ENCODE measurements at places on chromosomes 2 and 18. TPM values are rescaled to one million over a fixed set of nuclear protein-coding genes. Genes with fewer than 3 reads are reported as not detected.

The LONRF2 gene
- total RNA-seq = 0.84 TPM

The CD8A gene
- total RNA-seq = not detected

The AAK1 gene
- total RNA-seq = 34.7 TPM

The CCDC141 gene
- 118 TPM for total RNA-seq

The FSHR gene
- 6.5 TPM for total RNA-seq

The MC4R gene
- not detected for total RNA-seq

The ZNF396 gene
- 10.4 TPM for total RNA-seq

The KIF5C gene
- 39.1 TPM for total RNA-seq

The KRTCAP3 gene
- 25.9 TPM for total RNA-seq

The ABCB11 gene
- total RNA-seq = 0.04 TPM

The APCDD1 gene
- 7.5 TPM for total RNA-seq

The KCNJ3 gene
- total RNA-seq = 4.3 TPM

The SLC9A4 gene
- 0.05 TPM for total RNA-seq

The SCN1A gene
- not detected for total RNA-seq

The SERPINB10 gene
- not detected for total RNA-seq

The CAMKMT gene
- 57.5 TPM for total RNA-seq

The KCNJ13 gene
- 0.15 TPM for total RNA-seq

The RASGRP3 gene
- not detected for total RNA-seq

The HOXD8 gene
- not detected for total RNA-seq

The THAP4 gene
- 56.8 TPM for total RNA-seq

The CFC1 gene
- 1.4 TPM for total RNA-seq

The ABHD1 gene
- total RNA-seq = 1.1 TPM

The CRYBA2 gene
- 1.3 TPM for total RNA-seq

The ALK gene
- 0.35 TPM for total RNA-seq

The ABCG5 gene
- not detected for total RNA-seq

The REG1B gene
- total RNA-seq = not detected

The HNRNPA3 gene
- 369 TPM for total RNA-seq

The AP1S3 gene
- 5.6 TPM for total RNA-seq
